Stimulated activated CD4-positive, alpha-beta T cell treated with anti-CD3 and anti-CD28 coated beads, Interleukin-1b, Interleukin-23, amount 100 ng/mL, for 24 hours (primary cell): ENCODE measurements at places on chromosomes 3 and 15.

GRCh38 chr3:56966509-56966908 lies 94.0 kb upstream of the SPATA12 start:
- no peak for DNase-seq

- no peak for DNase-seq
Observed at GRCh38 chr3:63980019-63980418, 43.3 kb downstream of the PSMD6 start.

DNA sequence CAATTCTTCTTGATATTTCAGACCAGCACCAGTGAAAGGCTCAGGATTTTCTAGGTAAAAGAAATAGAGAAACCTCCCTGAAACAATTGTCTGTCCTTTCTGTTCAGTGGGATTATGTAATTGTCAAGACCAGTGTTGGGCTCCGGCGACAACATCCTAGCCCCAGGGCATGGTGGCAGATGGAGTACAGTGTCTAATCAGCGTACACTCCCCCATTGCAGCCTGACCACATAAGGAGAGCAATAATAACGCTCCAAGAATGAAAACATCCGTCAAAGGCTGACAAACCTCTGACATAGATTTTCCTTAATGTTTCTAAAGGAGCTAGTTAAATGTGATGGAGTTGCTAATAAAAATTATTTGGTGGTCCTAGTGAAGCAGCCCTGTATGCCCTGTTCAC lies 144.6 kb downstream of the EBLN2 start:
- no peak for DNase-seq

- DNase-seq: no peak
Observed at GRCh38 chr3:69110941-69111546, 11.4 kb downstream of the LMOD3 start.

DNA sequence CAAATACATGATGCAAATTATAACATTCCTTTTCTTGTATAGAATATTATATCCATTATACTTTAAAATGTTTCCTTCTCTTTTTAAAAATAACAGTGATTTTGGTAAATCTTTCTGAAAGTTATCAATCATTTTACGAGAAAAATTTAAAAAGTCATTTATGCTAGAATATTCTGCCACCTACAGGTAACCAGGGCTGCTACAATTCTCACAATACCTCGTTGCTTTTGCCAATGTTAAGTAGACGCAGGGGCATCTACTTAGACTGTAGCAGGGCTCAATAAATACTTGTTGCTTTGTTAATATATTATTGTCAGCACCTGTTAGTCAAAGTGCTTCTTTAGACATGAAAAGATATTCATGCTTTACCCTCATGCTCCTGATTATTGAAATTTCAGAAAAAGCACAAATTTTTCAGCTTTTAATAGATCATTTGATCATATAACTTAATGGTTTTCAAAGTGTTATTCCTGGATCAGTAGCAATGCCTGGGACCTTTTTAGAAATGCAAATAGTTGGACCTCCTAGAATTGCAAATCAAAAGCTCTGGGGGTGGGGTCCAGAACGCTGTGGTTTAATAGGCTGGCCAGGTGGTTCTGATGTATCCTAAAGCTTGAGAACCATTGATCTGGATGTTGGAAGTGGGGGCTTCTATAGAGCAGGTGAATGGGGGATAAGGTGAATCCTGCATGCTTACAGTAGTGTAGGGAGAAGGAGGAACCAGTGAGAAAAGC lies 223.6 kb upstream of the PDZRN3 start:
- no peak for DNase-seq

GRCh38 chr15:63603516-63603915 lies 6.3 kb downstream of the FBXL22 start:
- DNase-seq: no peak

DNA sequence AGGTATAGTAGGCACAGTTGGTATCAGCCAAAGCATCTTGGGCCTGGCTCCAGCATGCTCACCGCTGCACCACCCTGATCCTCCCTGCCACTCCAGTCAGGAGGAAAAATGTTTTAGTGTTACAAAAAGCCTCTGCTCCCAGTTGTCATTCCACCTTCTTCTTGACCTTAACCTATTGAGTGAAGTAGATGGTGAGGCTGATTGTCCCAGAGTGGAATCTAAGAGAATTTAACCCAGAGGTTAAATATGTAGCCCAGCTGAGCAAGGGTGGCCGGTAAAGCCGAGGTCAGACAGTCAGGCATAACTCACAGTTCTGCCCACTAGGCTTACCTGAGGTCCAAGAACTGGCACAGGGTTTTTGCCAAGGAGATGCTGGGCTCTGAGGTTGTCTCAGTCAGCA lies 30.7 kb upstream of the TNIK start:
- DNase-seq: no peak

- no peak for DNase-seq
Observed at GRCh38 chr3:182562274-182562673, 231.0 kb upstream of the ATP11B start.

DNA sequence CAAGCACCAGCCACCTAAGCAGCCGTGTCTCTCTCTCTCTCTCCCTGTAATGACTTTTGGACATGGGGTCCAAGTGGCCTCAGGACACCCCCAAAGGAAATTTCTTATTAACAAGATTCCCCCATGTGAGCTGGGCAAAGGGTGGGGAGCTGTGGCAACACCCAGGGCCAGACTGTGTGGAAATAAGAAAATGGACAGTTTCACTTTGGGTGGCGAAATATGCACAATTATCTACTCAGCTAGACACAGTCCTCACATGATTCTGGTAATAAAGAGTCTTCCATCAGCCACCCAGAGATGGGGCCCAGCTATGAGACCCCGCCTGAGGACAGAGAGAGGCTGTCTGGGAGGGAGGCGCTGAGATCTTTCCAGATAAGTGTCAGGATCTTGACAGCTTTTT lies 96.8 kb upstream of the TPM1 start:
- DNase-seq: no peak

GRCh38 chr15:71225851-71226250 lies 110.6 kb downstream of the THSD4 start:
- no peak for DNase-seq

DNA sequence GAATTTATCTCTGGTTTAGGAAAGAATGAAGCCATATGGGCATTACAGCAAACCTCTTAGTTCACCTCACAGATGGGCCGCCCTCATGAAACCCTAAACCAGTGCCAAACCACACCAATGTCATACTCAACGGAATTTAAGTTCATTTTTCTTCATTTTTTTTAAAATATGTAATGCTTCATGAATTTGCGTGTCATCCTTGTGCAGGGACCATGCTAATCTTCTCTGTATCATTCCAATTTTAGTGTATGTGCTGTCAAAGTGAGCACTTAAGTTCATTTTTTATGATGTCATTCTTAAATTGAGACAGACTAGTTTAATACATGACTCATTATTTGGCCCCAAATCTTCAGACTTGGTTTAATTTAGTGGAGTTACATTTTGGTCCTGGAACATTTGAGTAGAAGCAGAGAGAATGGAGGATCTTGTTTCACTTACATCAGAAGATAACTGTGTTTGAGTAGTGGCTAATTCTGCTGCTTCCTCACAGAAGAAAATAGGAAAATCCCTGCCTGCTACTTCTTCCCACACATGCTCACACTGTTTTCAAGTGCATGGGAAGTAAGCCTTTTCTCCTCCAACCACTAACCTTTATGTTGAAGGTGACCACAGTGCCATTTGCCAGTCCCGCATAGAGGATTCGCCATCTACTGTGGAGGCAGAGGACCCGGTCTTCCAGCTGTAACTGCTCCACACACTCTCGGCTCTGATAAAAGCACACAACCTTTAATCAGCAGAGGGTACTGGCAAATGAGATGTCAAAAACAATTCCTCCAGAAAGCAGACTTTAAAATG lies 63.3 kb downstream of the ZNF106 start:
- DNase-seq: no peak

DNA sequence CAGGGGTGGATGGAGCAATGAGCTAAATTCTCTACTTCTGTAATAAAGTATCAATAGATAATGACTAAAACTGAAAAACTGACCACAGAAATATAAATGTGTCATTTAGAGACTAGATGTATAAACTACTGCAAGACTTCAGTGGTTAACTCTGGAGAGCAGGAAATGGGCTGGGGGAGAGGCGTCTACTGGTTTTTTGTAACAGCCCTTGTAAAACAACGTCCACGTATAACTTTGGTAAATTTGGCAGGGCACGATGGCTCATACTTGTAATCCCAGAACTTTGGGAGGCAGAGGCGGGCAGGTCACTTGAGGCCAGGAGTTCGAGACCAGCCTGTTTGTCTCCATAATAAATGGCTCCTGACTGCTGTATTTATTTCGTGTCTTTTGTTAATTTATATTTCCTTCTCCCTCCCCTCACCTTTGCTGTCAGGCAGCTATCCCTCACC lies 12.5 kb downstream of the RAB27A start:
- DNase-seq: no peak

DNA sequence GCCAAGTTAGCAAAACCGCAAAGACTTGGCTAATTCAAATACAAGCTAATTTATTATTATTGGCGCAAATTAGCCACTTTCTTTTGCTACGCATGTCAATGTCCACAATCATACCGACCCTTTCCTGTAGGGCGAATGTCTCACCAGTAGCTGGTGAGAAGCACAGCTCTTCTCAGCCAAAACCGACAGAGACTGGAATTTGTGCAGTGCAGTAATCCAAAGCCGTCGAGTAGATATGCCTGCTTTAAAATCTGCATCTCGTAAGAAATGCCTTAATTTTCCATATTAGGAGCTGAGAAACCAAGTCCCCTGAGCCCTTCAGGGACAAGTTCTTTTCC lies 614 bp upstream of the MINDY2 start:
- no peak for DNase-seq

DNA sequence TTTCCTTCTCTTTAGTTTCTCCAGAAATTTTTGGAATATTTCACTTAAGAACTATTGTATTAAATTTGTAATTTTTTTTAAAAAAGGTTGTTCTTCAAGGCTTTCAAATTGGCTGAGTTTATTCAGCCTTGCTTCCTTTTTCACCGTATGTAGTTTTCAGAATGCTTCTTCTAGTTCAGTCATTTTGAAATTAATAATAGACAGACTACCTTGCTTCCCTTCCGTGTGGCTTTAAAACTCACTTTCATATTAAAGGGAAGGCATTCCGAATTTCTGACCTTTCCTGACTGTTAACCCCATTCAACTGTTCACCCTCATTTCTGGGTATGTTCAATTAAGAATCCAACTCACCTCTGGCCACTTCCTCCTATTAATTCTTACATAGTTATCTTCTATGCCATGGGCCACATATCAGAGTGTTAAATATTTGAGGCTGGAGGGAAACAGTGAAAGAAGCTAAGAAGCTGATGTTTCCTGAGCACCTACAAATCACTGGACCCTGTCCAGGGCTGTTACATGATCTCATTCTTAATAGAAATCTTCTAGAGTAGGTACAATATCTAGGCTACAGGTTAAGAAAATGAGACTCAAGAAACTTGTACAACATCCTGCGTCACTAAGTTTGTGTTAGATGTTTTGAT lies 237.5 kb downstream of the P3H2 start:
- DNase-seq: no peak

DNA sequence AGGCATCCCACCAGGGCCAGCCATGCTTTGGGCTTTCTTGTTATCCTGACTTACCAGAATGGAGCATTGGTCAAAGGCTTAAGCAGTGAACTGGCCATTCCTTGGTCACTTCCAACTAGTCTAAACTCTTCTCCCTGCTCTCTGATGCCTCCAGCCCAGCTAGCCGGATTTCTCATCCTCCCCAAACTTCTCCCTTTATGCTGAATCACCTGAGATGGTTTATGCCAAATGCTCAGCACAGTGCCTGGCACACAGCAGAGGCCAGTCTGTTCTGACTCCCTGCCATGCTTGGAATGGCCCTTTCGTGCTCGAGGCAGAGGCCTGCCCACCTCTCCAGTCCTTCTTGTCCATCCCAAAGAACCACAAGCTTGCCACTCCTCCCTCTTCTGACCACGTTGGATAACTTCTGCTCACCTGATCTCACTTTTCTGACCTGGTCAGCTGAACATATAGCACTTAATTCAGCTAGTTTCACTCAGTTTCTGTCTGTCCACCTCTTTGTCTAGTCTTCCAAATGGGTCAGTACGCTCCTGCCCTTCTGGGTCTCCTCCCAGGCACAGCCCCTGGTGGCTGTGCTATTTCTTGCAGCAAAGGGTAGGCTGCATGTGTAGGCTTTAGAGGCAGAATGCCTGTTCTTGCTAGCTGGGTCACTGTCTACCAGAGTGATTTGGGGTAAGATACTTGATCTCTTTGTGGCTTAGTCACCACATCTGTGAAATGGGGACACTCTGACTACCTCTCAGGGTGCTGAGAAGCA lies 2.2 kb upstream of the RBP1 start:
- DNase-seq: no peak

DNA sequence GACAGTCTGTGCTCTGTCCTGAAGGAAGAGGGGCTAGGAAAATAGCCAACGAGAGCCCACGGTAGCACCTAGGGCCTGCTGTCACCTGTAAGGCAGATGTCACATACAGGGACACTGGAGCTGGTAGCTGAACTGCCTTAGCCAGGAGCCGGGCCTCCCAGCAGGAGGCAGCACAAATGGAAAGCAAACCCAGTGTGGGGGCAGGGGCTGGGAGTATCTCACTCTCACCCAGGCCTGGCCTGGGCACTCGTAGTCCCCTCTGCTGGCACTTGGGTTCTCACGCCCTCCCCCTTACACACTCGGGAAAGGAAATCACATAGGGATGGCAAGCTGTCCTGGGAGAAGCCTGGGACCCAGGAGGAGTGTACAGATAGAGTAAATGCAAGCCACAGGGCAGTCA lies 173.1 kb upstream of the CHRNA7 start:
- no peak for DNase-seq

- no peak for DNase-seq
Observed at GRCh38 chr3:9033867-9034266, 70.6 kb upstream of the RAD18 start.

GRCh38 chr3:1228289-1228688 lies 135.5 kb downstream of the CNTN6 start:
- DNase-seq: no peak

DNA sequence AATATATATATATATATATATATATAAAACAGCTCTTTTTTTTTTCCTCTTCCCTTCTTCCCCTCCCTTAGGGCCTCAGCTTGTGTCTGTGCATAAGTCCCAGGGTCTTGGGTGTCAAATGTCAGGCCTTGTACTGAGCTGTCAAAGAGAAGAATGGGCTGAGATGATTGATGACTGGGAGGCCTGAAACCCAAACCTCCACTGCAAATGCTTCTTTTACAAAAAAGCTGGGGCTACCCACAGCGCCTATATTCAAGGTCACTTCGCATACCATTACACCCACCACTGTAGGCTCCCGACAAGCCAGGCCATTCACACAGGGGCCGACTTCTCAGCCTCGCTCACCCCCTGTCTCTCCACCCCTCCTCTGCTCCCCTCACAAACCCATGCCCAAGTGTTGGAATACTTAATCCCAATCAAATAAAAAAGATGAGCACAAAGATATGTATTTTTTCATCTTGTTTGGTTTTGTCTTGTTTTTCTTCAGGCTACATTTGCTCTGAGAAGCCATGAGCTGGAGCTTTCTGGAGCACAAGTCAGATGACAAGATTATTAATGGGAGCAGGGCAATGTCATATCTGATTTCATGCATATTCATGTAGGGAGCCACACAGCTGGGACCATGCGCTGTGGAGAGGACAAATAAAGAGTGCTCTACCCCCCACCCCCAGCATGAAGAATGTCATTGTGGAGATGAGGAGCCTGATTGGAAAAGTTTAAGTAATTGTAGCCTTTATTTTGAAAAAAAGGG lies 614.4 kb upstream of the NR2F2 start:
- DNase-seq: no peak

- DNase-seq: no peak
Observed at GRCh38 chr3:196666001-196666867, 26.7 kb downstream of the NRROS start.
